ENCODE measurements at places on chromosomes 1 and 21.
A peak's percentile ranks its signal among the peaks of the same experiment; 100 is the strongest.

- peak; percentile 70 for DNase-seq
Measured at GRCh38 chr1:200625381-200625824, 4.9 kb upstream of the KIF14 start.

DNA sequence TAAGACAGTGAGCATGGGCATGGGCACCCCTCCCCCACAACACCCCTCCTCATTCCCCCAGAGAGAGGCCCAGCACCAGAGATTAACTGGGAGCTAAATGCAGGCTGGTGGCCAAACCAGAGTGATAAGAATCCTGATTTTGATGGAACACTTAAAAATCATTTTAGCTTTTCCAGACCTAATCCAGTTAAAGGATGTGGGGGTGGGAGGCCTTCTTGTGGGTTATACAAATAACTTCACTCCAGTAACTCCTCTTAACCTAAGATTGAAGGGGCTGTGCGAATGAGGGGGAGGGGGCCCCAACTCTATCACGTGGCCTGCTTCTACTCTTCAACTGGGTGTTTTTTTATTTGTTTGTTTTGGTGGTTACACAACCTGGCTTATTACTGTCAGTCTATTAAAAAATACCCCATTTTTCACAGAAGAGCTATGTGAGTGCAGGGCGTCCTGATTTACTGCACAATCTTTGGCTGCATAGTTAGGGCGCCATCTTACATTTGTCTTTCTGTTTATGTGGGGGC is 398.1 kb upstream of the LYPLAL1 start:
- DNase-seq: no peak

DNA sequence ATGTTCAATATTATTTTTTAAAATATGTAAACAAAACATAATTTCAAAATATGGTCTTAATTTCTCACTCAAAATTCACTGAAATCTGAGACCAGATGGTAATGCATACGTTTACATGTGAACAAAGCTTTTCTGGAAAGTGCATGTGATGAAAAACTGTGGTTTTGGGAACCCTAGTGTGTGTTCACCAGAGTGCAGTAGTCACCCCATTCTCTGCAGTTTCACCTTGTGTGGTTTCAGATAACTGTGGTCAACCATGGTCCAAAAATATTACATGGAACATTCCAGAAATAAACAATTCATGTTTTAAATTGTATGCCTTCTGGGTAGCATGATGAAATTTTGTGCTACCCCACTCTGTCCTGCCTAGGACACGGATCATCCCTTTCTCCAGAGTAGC is 2021.9 kb downstream of the MRPL39 start:
- DNase-seq: no peak

- peak; percentile 15 for DNase-seq
Measured at GRCh38 chr1:202802998-202803932, 5.0 kb downstream of the KDM5B start.

DNA sequence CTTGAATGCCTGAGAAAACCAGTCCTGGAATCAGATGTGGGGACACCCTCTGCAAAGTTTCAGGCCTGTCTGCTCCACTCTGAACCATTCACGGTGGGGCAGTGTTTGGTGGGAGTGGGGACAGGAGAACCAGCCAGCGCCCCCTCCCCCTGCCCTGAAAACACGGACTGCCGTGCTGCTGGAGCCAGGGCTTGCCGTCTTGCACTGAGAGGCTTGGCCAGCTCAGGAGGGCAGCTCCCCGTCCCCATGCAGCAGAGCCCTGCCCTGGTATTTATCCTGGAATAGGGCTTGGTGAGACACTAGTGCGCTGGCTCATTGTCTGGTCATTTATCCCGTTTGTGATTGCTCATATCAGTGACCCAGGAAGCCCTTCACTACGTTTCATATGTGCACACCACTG is 3.9 kb downstream of the S100B start:
- DNase-seq: no peak

DNA sequence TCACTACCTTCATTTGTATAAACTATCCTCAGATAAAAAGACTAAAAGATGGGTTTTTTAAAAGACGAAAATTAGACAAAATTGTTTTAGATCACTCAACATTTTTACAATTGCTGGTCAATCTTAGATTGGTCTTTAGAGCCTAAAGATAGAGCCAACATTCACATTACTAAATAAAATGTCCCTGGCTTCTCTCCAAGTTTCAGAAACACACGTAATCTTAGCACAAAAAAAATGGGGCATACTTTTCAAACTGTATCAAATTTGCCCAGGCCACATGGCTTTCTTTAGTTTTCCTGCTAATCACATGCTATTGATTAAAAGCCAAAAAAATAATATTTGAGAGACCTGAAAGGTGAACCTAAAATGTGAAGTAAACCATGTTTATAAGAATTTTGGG is 288.1 kb downstream of the DPYD start:
- no peak for DNase-seq

GRCh38 chr1:202967684-202968281 is 726 bp upstream of the CYB5R1 start:
- peak; percentile 74 for DNase-seq

DNA sequence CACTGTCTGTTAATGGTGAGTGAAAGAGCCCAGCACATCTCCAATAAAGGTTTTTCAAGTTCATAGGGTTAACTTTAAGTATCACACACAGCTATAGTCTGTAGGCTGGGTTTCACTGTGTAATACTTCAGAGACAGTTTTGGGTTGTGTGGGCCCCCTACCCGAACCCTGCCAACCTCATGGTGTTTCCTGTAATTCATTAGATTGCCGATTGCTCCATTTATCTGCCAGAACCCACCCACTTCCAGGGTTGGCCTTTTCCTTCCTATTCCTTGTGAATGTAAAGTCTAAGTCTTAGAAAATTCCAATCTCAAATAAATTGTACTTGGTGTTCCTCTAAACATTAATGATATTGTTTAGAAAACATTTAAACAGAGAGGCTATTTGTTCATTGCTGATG is 43.6 kb downstream of the CTTNBP2NL start:
- DNase-seq: no peak

DNA sequence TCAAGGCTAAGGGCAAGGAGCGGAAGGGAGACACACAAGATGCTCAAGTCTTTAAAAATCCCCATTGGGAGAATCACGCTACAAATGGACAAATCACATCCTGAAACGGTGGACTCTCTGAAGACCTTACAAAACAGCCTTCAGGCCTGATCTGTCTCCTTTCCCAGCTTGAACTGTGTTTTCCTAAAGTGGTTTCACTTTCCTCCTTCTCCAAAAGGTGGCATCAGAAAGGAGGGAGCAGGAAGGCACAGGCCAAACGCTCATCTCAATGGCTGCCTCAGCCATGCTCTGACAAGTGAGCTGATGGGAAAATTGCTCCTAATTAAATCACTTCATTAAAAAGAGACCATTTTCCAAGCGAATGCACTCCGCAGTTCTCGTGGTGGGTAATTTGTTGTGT is 47.7 kb downstream of the UTP25 start:
- DNase-seq: no peak

GRCh38 chr1:226073184-226073950 is 10.9 kb downstream of the H3-3A start:
- DNase-seq: peak; percentile 26

GRCh38 chr1:21082073-21082472 is 94.6 kb downstream of the EIF4G3 start:
- no peak for DNase-seq

GRCh38 chr1:192810253-192810880 is 1.5 kb downstream of the RGS2 start:
- peak; percentile 69 for DNase-seq

DNA sequence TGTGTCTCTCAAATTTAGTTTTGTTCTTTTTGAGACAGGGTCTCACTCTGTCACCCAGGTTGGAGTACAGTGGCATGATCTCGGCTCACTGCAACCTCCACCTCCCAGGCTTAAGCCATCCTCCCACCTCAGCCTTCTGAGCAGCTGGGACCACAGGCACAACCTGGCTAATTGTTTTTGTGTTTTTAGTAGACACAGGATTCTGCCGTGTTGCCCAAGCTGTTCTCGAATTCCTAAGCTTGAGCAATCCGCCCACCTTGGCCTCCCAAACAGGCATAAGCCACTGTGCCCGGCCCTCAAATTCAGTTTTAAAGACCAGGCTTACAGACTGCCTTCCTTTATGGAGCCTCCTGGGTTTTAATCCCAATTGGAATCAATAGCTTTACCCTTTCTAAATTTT is 83.7 kb upstream of the SELENON start:
- no peak for DNase-seq

DNA sequence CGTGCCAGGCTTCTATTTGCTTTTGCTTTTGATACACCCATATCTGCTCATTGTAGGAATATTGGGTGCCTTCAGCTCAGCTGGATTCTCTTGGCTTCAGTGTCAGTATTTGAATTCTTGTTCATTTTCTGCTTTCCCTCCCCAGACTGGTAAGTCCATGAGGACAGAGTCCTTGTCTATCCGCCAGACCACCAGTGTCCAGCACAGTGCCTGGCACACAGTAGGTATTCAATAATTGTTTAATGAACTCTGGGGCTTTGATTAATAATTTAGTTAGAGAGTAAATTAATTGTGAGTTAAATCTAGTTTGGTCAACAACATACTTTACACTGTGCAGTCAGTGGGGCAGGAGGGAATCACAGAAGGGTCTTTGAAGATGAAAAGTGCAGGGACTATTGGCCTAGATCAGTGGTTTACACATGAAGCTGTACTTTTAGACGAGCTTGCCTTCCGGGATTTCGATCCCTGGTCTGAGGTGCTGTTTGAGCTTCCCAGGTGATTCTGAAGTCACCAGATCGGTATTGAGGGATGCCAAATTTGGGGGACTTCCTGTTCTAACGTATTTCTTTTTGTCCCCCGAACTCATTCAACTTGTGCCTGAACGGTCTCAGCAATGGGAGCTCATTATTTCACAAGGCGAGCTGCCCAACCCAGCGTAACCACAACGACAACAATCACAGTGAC is 119.1 kb upstream of the JUN start:
- DNase-seq: no peak

DNA sequence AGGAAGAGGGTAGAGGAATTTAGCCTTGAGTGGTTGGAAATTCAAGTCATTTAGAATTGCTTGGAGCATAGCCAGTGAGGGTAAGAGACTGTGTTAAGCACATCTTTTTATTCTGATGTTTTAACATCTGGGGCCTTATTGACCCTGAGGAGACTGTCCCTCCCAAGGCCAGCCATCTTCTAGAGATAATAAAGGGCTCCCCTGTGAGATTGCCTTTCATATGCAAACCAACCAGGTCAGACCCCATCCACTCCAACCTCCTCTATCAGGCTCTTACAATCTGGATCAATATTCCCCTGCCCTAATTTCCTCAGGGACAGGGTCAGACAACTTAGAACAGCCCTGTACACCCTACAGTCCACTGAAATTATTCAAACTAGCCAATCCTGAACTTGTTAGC is 93.8 kb downstream of the ATP1B1 start:
- no peak for DNase-seq

GRCh38 chr1:167344112-167344511 is 123.4 kb downstream of the POU2F1 start:
- DNase-seq: no peak

GRCh38 chr1:43540653-43541071 is 10.0 kb downstream of the PTPRF start:
- no peak for DNase-seq

GRCh38 chr1:44292651-44293050 is 62.4 kb downstream of the ERI3 start:
- DNase-seq: no peak

DNA sequence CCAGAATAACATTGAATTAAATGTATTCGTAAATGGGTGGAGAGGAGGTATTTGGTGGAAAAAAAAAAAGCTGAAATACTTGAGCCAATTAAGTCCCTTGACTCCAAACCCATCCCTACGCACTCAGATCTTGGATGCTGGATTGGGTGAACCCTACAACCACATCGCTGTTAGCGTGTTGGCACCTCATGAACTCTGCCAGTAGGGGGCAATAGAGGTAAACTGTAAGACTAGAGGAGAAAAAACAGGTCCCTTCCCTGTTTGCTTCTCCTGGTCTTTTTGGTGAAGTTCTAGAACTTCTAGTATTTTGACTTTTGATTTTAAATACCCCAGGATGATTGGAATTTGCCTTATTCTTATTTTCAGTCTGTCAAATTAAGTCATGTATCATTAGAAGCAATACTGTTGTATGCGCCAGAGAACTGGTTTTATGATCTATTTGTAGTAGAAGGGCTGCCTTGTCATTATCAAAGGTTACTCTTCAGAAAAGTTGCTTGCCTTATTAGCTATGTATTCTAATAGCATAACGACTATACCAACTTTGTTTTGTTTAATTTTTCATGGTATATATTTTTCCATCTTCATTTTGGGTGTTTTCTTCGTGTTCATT is 1.9 kb upstream of the OR13G1 start:
- peak; percentile 86 for DNase-seq

- no peak for DNase-seq
Measured at GRCh38 chr1:180311011-180311730, 81.1 kb downstream of the LHX4 start.

DNA sequence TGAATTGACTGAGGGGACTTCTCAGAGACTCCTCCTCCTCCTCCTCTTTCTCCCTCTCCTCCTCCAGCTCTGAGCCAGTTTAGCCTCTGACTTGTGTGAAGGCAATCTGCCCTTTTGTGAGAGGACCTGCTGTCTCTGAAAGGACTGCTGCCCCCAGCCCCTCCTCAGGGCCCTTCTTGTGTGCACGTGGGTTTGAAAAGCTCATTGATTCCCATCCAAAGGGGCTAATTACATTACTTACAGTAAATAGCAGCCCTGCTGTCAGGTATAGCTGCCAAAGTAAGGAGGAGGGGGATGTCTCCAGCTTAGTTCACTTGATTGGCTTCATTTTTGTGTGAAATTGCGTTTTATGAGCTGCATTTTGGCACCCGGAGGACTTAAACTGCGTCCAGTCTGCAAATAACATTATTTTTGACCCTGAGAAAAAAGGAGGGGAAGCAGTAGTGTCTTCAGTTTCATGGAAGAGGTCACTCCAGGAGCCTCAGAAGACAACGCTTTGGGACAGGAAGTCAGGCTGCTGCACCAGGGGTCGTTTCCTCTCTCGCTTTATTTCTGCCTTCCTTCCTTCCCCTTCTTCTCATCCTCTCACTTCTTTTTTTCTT is 1.8 kb upstream of the LHX9 start:
- DNase-seq: no peak

DNA sequence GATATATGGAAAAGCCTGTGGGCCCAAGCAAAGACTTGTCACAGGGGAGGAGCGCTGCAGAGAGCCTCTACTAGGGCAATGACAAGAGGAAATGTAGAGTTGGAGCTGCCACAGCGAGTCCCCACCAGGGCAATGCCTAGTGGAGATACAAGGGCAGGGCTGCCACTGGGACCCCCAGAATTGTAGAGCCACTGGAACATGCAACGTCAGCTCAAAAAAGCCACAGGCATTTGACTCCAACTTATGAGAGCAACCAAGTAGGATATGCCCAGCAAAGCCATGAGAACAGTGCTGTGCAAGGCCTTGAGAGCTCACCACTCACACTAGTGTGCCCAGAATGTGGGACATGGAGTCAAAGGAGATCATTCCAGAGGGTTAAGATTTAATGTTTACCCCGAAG is 63.7 kb upstream of the CAMK1G start:
- DNase-seq: no peak
